ENCODE measurements at places on chromosomes 6 and 20.

DNA sequence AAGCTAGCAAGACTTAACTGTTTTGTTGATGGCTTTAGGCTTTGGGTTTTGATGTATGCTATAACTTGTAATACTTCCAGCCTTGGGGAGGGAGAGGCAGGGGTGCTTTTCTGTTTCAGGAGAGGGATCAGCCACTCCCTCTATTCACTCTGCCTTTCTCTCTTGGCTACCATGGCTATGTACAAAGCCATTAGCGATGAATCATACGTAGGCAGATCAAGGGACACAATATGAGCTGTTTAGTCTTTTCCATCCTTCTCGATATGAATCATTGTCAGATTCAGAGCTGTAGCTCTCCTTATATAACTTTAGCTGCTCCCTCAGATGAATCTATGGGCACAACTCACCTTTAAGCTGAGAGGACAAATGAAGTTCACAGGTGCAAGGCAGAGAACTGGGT, 230.6 kb downstream of the TSHZ2 start:
- DNase-seq, result no peak

GRCh38 chr6:74964871-74965441, 240.9 kb downstream of the COL12A1 start:
- no peak for DNase-seq

DNA sequence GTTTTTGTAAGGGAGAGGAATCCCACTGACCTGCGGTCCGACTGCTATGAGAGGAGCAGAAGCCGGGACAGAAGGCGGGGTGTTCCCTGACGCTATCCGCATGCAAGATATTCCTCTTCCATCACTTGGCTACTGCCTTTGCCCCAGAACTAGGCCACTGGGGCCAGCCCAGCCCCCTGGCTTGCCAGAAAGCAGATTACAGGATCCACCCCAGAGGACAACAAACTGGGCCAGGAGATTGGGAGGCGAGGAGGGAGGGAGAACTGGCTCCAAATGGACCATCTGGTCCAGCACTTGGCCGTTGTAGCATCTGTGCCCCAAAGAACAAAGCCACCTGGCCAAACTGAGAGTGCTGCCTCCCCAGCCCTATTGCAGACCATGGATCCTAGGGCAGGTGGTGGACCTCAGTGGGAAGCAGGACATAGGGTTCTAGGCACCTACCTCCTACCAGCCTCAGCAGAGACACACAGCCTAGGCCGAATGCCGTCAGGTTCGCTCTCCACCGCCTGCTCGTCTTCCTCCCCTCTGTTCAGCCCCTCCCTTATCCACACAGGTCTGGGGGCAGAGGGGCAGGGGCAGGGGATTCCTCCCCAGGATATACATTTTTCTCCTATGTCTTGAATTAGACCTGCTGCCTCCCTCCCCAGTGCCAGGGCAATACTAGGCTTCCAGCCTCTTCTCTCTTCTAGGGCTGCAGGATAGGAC, 4.0 kb downstream of the MDGA1 start:
- no peak for DNase-seq

GRCh38 chr6:128172752-128173682, 272.2 kb upstream of the THEMIS start:
- DNase-seq, result no peak

DNA sequence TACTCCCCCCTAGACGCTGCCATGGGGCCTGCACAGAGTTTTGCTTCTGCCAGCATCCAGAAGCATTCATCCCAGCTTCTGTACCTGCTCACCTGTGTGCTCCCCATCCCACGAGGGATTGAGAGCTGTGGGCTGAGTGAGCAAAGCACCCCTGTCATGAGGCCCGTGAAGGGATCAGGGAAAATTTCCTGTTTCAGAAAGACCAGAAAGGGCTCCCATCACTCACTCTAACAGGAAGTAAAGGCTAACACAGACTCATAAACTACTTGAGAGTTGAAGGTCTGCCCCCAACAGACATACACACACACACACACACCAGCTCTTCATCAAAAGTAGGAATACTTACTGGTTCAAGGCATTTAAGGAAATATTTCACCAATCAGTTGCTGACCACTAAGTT, 256.5 kb upstream of the NT5E start:
- no peak for DNase-seq

- no peak for DNase-seq
Observed at GRCh38 chr6:132368916-132369481, 32.3 kb downstream of the MOXD1 start.

DNA sequence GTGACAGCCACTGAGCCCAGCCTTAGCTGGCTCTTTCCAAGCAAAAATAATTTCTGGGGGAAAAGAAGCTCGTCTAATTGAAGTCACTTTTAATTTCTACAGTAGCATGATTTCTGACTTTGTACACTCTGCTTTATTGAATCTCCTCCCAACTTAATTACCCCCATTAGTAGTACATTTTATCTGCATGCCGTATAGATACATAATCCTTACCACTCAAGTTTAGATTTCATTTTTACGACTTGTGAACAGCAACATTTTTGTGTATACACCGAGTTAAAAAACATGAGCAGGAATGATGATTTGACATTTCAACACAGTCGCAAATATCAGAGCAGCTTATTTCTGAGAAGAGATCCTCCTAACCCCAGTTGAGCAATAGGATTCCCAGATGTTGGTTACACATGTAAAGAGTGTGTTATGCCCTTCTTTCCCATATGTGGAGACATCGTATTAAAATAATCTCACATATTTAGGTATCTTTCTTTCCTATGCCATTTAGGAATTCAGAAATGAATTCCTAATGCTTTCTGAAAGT, 127.3 kb upstream of the MTHFD1L start:
- DNase-seq, result no peak

GRCh38 chr20:45834797-45835161, 1.2 kb downstream of the SNX21 start:
- no peak for DNase-seq

- DNase-seq, result no peak
Observed at GRCh38 chr6:154202339-154202738, 154.3 kb downstream of the IPCEF1 start.

Measured in endothelial cell (in vitro differentiated cells).